RCC 7860 (cell line): ENCODE measurements at places on chromosomes 11 and 22.

- DNase-seq = no peak
Observed at GRCh38 chr11:61883327-61883726, 8.0 kb downstream of the FADS3 start.

DNA sequence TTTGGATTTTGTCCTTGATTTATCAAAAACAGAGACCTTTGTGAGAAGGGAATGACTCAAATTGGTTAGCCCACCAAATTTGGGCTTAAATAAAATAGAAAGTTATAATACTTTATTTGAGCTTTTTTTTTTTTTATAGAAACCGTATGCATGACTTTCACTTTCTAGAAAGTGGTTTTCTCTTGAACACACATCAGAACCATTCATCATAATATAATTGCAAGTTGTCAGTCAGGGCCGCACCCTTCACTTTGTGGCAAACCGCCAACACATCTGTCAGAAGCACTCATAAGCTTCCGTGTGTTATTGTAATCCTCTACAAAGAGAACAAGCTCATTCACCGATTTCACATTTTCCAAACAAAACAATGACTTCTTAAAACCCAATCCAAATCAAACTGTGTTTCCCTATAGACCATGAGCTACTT lies 76.1 kb downstream of the SOX6 start:
- DNase-seq = no peak

DNA sequence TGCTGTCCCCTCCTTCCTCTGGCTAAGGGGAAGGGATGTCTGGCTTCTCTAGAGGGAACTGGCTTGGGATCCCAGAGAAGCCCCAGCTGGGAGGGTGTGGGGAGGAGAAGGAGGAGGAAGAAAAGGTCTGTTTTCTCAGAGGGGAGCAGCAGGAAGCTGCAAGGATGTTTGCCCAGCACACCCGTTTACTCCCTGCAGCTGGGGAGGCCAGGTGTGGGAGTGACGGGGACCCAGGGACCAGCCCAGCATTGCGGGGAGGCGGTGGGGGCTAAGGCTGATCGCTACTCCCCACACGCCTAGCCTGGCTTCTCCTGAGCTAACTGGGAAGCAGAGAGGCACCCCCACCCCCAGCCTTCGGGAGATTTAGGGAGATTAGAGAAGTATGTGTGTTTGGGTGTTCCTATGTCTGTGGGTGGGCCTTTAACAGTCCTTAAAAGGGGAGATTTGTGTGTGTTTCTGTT lies 3.9 kb downstream of the CREB3L1 start:
- DNase-seq = no peak

GRCh38 chr11:35115688-35116030 lies 23.3 kb upstream of the CD44 start:
- no peak for DNase-seq

DNA sequence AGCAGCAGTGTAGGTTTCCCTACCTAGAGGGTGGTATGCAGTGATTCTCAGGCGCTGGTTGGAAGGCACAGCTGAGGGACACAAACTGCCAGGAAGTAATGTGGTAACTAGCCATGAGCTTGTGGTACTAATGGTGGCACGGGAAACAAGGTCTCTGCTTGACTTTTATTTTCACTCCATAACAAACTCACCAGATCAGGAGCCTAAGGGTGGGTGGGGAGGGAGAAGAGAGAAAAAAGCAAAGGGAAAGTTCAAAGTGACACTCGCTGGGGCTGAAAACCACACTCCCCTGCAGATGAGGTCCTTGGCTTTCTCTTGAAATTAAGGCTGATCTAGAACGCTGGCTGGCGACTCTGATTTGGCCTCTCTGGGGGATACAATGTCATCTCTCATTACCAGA lies 22.0 kb downstream of the TRAF6 start:
- DNase-seq = no peak

DNA sequence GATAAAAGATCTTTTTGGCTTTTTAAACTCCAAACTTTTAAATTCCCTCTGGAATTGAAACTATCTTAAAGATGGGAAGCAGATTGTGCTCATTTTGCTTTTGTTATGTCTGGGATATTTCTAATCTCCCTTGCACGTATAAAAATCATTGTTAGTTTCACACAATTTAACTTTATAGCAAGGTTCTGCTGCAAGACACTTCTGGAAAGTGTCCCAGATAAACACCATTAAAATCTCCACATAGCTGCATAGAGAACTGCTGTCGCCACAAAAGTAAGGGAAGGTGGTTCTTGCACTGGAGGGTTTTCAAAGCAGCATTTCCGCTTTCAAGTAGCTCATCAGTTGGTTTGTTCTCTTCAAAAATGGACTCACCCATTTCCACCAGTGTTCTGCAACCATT lies 11.8 kb downstream of the PTS start:
- DNase-seq = no peak

- no peak for DNase-seq
Observed at GRCh38 chr22:49104434-49104833, 723.2 kb downstream of the BRD1 start.
